ENCODE measurements at places on chromosomes 1 and 21.
A peak's percentile ranks its signal among the peaks of the same experiment; 100 is the strongest.

GRCh38 chr1:6585081-6585722 lies 5.4 kb downstream of the ZBTB48 start:
- no peak for DNase-seq

DNA sequence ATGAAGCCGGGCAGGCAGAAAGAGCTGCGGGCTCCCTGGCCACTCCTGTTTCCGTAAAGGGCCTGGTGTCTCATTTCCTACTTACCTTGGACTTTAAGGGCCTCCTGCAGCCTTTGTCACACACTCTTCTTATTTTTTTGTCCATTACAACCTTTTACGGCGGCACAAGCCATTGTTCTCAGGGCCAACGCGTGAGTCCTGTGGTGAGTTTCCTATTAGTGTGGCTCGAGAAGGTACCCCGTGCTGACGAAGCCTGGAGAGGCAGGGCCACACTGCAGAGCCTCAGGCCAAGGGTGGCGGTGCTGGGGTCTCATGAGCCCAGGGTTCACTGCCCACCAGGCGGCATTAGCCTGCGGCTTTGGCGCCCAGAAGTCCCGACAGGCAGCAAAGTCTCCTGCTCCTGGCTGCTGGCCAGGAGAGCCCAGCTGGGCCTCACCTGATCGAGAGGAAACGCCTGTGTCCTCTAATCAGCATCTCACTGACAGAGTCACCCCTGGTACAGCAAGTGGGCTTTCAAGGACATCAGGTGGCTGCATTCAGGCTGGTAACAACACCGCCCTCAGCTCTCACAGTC lies 62.0 kb downstream of the SIK1 start:
- DNase-seq, result no peak

DNA sequence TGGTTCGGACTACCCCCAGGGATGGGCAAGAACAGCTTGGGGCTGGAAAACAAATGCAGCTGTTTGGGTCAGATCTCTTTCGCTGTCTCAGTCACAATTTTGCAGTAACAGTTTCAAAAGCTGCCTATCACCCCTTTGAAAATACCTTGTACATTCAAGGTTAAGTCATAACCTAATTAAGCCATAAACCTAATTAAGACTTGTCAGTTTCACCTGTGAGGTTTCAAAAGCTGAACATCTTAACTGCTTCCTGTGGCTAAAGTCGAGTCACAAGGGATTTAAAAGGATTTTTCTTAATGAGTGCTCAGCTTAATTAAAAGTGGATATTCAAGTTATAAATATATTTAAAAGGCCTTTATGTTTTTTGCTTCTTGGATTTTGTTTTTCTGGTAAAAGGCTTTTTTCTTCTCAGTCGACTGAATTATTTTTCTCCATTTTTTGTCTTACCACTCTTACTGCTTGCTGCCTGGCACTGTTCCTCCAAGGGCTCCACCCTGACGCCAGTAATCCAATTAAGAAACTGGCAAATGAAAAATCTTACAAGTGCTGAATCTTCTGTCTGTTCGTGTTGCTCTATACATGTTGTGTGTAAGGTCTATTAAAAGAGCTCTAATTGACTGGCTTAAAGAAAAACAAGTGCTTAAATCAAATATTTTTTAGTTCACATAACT lies 31.3 kb downstream of the CBR1 start:
- no peak for DNase-seq

GRCh38 chr21:31898933-31899630 lies 26.3 kb downstream of the HUNK start:
- DNase-seq, result no peak

DNA sequence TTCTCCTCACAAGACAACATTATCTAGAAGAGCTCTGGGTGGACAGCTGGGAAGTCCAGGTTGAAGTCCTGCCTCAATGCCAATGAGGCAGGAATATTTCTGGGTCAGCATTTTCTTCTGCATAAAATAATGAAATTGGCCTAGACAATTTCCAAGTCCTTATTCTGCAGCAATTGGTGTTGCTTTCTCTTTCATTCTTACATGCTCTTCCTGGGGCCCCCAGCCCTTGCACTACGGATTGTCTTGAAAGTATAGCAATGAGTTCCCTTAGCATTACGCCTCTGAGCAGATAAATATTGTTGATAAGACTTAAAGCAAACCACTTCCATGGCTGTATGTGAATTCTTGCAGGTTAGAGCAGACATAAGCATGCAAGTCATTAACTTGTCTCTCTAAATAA lies 188.5 kb downstream of the TGFBR3 start:
- no peak for DNase-seq

- DNase-seq, result no peak
Measured at GRCh38 chr1:40341491-40342380, 24.6 kb upstream of the COL9A2 start.

DNA sequence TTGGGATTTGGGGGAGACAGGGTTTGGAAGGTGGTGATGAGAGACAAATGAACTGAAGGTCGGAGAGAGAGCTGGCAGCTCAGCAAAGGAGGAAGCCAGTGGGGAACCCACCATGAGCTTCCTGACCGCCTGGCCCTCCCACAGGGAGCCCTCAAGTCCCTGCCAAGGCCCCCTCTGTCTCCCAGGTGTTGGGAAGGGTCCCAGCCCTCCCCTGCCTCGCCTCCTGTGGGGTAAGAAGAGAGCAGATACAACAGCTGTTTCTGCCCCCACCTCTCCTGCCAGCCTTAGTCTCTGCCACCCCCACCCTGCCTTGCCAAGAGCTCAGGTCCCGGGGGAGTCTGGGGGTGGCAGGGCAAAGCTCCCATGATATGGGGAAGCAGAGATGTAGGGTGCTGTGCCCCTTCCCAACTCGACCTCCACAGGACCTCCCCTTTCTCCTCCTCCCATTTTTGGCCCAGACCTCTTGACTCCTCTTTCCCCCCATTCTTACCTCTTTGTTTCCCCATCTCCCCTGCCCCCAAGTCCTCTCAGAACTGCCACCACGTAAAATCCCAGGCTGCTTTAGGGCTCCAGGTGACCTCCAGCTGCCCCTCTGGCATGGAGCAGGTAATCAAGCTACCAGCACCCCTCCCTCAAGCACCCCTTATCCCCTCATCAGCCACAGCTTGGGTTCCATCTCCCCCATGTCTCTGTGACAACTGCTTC lies 556 bp downstream of the S100A1 start:
- DNase-seq, result no peak

GRCh38 chr1:64861611-64862010 lies 104.7 kb downstream of the JAK1 start:
- DNase-seq, result no peak

DNA sequence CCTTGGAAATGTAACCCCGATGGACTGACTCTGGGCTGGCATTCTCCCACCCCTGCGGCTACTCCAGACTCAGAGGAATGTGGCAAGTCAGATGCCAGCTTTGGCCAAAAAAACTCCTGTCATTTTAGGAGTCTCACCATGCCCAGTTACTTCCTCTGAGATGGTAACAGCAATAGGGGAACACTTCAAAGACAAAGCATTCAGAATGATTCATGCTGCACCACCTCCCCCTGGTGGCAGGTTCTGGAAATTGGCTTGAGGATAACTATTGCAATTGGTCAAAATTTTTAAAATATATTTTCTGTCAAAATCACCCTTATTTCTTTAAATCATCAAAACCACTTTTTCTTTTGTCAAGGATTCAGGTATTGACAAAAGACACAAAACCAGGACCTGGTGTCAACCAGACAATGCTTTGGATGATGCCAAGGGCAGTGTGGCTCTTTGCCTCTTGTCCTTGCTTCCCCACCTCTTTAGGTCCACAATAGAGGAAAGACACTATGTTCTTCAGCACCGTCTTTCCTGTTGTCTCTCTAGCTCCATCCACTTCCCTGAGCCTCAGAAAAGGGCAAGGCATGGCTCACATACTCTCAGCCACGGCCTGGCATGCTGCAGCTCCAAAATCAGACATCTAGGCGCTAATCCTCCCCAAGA lies 9.9 kb upstream of the CDCA8 start:
- DNase-seq, result peak; percentile 58

- DNase-seq, result no peak
Measured at GRCh38 chr1:19101244-19101643, 108.8 kb downstream of the UBR4 start.

DNA sequence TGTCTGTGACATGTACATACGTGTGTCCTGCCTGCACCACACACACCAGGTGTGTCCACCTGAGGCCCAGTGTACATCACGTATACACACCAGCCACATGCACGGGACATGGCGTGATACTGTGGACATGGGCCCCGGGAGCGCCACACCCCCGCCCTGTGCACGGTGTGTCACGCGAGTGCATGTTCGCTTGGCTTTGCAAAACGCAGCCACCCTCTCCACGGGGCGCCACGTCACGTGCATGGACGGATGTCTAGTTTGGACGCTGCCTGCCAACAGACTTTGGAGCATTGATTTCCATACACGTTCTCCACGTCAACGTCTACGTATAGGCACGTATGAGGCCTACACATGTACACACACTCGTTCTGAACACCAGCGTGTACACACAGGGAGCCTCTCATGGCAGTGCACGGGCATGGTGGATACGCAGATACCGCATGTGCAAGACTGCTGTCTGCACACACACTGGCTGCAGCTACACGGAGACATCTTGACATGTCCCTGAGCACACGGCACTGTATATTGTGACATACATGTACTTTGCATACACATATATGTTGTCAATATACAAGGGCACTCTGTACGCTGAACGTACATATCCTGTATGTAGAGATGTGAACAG lies 2.7 kb downstream of the TMEM240 start:
- no peak for DNase-seq

DNA sequence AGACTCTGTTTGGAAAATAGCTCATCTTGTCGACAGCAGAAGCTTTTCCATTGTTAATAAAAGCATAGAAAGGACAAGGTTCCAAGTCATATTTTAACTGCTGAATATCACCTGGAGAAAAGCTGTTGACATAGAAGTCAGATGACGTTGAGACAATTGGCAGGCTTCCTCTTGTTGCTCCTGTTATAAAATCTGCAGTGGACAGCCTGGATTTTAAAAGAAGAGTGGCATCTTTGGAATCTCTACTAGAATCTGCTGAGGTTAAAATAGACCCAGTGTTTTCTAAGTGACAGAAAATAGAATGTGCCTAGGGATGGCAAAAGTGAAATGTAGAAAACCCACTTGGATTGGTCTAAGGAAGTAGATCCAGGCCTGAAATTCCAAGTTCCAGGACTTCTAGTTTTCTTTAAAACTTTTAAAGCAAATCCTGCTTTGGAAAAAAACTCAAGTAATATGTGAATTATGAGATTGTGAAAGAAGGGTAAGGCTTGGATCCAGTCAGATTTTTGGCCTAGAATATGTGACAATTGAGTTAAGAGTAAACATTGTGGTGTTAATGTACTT lies 53.6 kb upstream of the NEXN start:
- DNase-seq, result peak; percentile 16

Measured in NCI-H1930 (cell line).